ENCODE measurements at places on chromosomes 7 and 10.
A peak's percentile ranks its signal among the peaks of the same experiment; 100 is the strongest.

DNA sequence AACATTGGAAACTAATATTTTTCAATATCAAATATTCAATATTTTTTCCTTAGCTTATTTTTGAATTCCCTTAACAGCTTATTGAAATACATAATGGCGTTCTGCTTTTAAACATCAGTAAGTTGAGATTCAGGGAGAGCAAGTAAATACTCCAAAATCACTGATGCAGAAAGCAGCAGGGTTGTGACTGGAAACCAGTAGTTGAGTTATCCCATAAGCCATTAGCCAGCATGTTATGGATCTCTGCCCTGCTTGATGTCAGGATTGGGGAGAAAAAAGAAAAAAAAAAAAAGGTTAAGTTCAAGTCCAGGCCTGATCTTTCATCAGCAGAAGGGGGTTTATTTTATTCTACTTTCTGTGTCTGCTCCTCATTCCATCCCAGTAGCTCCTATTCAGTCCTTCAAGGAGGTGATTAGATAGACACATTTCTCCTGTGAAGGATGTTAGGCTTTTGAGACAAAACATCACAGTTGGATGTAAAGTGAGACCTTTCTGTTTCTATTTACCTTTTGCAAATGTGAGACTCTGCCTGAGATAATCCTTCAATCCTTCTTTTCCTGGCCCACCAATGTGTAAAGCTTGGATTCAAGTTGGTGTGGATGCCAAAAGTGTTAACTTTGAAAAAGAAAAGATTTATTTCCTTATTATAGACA lies 110.9 kb upstream of the HDAC9 start:
- no peak for DNase-seq

DNA sequence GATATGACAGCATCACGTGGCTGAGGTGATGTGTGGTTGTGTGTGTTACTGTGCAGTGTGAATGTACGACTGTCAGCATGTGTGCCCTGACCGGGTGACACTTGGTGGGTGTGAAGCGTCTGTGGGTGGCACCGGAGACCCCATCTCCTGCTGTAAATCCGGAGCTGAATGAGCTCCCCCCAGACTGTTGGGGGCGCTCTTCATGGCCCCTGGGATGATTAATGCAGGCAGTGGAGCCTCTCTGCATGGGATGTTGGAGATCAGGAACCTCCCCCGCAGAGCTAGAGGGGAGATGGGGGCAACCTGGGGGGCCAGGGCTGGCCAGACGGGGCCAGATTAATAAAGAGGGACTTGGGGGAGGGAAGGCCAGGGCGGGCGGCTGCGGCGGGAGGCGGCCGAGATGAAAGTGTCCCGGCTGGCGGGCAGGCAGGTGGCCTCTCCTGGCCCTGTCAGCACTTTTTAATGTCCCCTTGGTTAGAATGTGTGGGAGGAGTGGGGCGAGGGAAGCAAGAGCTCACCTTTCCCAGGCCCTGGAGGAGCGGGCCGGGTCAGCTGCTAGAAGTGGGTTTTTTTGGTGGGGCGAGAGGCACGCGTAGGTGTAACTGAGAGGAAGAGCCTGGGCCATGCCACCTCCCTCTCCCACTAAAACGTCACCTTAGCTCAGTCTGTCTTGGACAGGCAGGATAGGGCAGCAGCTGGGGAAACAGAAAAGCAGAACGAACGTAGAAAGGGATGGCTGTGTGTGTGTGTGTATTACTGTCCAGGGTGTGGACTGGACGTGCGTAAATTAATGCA lies 34.1 kb downstream of the HIF1AN start:
- DNase-seq = peak; percentile 13

GRCh38 chr10:76124280-76124679 lies 692.9 kb downstream of the LRMDA start:
- no peak for DNase-seq

DNA sequence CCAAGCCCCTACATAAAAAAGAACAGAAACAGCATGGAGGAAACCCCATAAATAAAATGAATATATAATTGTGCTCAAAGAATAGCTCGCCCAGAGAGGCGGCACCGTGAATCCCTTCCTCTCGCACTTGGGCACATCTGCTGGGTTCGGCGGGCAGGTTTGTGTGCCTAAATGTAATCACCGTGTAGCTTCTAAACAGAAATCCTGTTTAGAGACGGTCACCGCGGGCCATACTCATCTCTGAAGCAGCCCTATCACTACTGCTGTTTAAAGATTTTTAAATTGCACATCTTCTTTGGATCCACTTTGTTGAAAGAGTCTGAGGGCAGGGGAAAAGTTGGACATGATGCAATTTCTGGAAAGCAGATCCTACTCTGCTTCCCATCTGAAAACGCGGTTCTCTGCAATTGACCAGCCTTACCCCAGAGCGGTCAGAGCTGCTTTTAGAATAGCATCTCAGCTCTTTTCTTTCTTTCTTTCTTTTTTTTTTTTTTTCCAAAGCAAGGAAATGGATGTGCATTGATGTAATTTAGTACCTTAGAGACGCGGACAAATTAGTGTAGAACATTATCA lies 6.4 kb downstream of the DRGX start:
- no peak for DNase-seq

DNA sequence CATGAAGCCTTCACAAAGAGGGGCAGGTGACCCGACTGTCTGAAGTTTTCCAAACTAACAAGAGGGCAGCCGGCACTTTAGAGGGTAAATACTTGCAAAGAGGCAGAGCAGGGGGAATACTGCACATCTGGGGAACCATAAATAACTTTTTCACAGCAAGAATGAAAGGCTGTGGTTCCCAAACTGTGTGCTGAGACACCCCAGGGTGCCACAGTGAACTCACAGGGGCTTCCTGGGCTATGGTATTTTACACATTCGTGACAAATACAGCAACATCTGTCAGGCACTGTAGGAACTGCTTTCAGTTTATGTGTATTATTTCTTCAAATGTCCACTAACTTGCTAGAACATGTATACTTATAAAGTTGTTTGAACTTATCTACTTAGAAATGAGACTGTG lies 67.2 kb downstream of the TBXAS1 start:
- DNase-seq = no peak
